ENCODE measurements at places on chromosomes 6 and 20.
A peak's percentile ranks its signal among the peaks of the same experiment; 100 is the strongest.

- peak; percentile 37 for DNase-seq
These were observed 61.5 kb downstream of the GPX5 start for GRCh38 chr6:28586962-28587745.

DNA sequence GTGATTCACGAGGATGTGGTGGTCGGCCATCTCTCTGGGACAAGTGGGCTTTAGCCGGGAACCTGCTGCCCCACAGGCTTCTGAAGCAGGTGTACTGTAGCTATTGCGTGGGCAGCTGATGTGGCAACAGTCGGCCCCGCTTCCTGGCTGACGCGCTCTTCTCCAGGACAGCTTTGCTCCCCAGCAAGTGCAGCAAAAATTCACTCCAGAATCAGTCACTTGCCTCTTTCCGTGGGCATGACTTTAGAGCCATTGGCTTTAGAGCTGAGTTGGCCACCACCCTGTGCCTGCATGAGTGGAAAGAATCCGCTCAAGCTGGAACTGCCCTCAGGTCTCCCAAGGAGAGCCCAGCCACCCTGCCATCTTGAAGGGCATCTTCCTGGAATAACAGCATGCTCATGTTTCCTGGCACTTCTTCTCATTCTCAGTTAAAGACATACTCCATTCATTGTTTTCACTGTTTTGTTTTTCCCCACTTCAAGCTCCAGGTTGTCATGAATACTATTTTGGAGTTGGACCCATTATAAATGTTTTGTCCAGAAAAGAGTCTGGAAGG lies 178.3 kb downstream of the ZDHHC14 start:
- no peak for DNase-seq

DNA sequence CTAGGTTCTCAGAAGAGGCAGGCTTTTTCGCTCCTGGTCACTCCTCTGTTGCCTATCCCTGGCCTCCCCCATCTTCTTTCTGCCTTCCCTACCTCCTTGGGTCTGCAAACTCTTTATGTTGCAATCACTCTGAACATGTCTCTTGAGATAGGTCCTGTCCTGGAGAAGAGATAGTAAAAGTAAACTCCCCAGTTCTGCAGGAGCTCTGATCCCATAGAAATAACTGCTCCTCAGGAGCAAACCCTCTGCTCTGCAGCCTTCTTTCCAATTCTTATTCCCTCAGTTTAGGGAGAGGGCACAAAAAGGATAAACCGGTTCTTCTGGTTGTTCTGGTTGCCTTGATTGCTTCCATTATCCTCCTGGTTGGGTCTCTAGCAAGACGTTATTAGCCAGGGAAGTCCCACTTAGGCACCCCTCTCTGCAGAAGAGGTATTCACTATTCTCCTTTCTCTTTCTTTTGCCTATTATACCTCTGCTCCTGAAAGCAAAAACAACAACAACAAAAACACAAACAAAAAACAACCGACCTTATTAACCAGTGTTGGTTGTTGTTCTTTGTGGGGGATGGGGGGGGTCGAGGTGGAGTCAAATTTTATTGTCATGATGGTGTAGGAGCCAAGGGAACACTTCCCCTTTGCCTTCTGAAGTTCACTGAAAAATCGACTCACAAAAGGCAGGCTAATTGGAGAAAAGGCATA lies 973 bp downstream of the TRIM38 start:
- no peak for DNase-seq

- no peak for DNase-seq
These were observed 146.1 kb downstream of the TTLL2 start for GRCh38 chr6:167470836-167471547.

DNA sequence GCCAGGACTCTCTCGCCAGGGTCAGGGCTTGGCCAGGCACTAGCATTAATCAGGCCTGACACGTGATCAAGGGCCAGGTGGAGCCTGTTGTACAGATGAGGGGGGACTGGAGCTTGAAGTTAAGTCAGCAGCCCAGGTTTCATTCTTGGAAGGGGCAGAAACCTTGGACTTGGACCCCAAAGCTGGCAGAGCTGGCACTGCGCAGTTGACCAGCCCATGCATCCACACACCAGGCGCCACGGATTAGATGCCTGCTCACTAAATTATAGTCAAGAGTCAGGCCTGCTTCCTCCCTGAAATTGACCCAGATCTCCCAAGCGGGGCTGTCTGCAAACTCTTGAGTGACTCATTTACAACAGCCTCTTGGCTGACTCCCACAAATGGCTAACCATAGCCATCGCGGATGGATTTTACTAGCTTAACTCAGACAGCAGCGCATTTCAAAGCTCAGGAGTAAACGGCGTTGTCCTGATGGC lies 4.1 kb upstream of the TAF4 start:
- DNase-seq, result no peak

GRCh38 chr20:41086402-41087324 lies 50.7 kb upstream of the PLCG1 start:
- DNase-seq, result no peak

DNA sequence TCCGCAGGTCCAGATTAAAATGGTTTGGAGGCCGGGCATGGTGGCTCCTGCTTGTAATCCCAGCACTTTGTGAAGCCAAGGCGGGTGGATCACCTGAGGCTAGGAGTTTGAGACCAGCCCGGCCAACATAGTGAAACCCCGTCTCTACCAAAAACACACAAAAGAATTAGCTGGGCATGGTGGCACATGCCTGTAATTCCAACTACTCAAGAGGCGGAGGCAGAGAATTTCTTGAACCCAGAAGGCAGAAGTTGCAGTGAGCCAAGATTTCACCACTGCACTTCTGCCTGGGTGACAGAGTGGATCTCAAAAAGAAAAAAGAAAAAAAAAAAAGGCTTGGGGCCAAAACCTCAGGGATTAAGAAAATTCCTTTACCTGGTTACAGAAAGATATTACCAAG lies 30.5 kb downstream of the C6orf15 start:
- DNase-seq, result no peak

DNA sequence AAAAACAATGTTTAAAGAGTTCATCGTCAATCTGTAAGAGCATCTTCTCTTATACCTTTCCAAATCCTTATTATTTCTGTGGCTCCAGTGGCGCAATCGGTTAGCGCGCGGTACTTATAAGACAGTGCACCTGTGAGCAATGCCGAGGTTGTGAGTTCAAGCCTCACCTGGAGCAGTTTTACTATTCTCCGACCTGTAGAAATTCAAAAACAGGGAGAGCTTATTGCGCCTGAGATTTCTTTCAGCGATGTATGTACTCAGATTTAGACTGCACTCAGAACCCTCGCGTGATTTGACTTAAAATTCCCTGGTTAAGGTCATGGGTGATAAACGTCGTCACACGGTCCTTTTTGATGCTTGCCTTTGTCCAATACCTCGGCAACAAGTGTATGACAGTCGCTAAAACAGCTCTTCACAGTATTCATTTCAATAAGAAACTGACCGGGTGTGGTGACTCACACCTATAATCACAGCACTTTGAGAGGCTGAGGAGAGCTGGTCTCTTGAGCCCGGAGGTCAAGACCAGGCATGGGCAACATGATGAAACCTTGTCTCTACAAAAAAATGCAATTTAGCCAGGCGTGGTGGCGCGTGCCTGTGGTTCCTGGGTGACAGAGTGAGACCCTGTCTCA lies 11.9 kb downstream of the GPX5 start:
- no peak for DNase-seq

- no peak for DNase-seq
These were observed 44.1 kb downstream of the STK4 start for GRCh38 chr20:45010399-45010828.

DNA sequence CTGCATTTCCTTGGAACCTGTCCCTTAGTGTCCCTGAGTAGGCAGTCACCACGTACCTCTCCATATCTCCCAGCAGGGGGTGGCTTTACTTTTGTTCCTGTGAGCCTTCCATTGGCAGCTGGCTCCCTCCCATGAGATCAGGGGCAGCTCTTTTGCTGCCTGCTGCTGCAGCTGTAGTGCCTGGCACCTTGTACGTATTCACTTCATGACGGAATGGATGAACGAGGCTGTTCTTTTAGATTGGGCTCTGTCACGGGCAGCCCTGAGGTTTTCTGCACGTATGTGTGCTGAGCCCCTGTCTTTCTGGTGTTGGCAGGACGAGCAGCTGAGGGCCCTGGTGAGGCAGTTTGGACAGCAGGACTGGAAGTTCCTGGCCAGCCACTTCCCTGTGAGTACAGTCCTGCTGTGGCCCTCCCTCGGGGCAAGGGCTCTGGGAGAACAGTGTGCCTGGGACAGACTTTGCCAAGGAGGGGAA lies 14.6 kb downstream of the MYBL2 start:
- no peak for DNase-seq
